Ascending aorta (tissue), 2 donors: ENCODE measurements at places on chromosomes 7 and 10. TPM values are rescaled to one million over a fixed set of nuclear protein-coding genes. Genes with fewer than 3 reads are reported as not detected.

Gene ITPRID1
- total RNA-seq = not detected

Gene IKZF1
- 3.6 TPM for total RNA-seq

GRCh38 chr10:5563321-5563961 is 38.7 kb downstream of the CALML3 start:
- DNase-seq = no peak
- H3K4me1 ChIP-seq = peaks cover 35% of the 10 kb centered on the region
- H3K4me3 ChIP-seq = peak overlapping the region; percentile 25
- no peaks in the 10 kb centered on the region for H3K27me3 ChIP-seq
- H3K36me3 ChIP-seq = no peaks in the 10 kb centered on the region

Gene NUTM2E
- not detected for total RNA-seq

Gene SLC26A3
- 0.11 TPM for total RNA-seq

DNA sequence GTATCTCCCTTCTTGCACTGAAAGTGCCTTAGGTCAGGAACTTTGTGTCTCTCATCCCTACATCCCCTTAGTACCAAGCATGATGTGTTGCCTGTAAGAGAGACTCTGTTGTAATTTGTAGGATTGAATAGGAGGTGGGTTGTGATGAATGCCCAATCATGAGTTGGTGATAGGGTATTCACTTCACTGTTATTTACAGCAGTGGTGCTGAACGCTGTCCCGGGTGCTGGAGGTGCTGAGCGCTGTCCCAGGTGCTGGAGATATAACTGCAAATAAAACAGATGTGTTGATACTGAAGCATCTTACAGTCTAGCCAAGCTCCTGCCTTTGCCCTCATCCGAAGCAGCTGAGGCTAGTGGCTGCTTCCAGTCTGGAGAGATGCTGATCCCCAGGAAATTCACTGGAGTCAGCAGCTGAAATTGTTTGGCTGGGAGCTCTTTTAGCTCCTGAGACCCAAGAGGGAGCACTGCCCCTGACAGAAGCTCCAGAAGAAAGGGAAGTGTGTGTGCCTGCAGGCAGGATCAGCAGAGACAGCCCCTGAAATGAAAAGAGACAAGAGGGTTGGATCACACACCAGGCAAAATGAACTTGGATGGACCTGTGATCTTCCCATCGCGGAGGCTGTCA is 183.4 kb downstream of the SORCS3 start:
- H3K27ac ChIP-seq = no peak overlapping the region
- no peaks in the 10 kb centered on the region for H3K27me3 ChIP-seq
- no peak for DNase-seq
- no peaks in the 10 kb centered on the region for H3K4me1 ChIP-seq
- no peak overlapping the region for H3K4me3 ChIP-seq
- H3K36me3 ChIP-seq = no peaks in the 10 kb centered on the region

DNA sequence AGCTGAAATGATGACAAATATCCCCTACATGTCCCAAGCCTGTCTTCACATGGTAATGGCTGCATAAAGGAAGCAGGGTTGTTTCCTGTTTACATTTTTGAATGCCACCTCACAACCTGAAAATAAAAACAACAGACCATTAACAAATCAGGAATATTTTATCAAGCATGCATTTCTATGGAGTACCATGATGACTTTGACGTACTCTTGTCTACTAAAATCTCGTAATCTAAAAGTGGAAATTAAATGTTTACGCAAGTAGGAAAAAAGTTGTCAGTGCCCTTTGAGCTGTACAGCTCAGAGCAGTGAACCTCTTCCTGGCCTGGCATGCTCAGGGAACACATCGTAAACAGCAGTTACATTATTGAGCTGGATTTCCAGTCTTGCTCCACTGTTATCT is 194.1 kb downstream of the INHBA start:
- no peak for DNase-seq
- no peak overlapping the region for H3K4me3 ChIP-seq
- H3K27ac ChIP-seq = no peak overlapping the region
- no peaks in the 10 kb centered on the region for H3K36me3 ChIP-seq

DNA sequence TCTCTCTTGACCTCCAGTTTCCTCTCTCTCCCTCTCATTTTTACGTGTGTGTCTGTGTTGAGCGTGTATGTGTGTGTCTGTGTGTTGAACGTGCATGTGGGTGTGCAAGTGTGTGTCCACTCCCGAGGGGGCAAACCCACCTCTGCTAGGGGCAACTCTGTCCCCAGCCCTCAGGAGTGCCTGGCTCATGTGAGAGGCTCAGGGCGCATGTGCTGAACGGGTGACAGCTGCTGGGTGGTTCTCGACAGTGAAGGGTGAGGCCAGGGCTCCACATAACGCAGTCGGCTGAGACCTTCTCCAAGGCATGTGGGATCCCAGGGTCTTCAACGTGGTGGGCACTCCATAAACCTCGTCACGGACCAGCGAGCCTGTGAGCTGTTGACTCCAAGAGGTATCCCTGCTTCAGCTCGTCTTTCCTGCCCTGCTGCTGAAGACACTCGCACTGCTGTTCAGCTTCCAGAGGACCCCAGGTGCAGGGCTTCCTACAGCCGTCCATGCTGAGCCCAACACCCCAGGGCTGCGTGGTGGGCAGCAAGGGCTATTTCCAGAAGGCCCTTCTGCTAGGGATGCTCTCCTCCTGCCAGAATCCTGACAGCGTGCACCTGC is 361.6 kb upstream of the SHH start:
- DNase-seq = no peak
- no peaks in the 10 kb centered on the region for H3K4me1 ChIP-seq
- H3K4me3 ChIP-seq = no peak overlapping the region
- no peaks in the 10 kb centered on the region for H3K27me3 ChIP-seq

GRCh38 chr7:7251742-7252141 is 69.4 kb downstream of the C1GALT1 start:
- no peak overlapping the region for H3K27ac ChIP-seq
- no peaks in the 10 kb centered on the region for H3K36me3 ChIP-seq
- H3K27me3 ChIP-seq = no peaks in the 10 kb centered on the region

DNA sequence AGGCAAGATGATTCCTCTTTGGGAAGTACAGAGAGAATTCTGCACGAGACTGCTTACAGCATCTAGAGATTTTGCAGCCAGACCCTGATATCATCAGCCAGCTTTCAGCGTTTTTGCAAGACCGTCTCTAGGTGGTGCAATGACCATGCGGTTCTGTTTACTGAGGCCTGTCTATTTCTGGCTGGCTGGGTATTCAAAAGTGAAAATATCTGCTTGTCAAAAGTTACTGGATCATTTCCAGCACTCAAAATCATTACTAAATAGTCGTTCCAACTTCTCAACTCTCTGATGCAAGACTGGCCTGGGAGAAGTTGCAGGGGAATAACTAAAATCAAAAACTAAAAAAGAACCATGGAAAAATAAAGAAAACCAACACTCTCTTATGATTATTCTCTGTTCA is 240.1 kb downstream of the ELMO1 start:
- H3K36me3 ChIP-seq = peaks cover 4% of the 10 kb centered on the region
- H3K27me3 ChIP-seq = no peaks in the 10 kb centered on the region
- H3K27ac ChIP-seq = peak overlapping the region; percentile 74
- no peak overlapping the region for H3K4me3 ChIP-seq

Gene TMEM225B
- 0.43 TPM for total RNA-seq

Gene TAS2R5
- not detected for total RNA-seq

Gene ARMC10
- total RNA-seq = 66.4 TPM

DNA sequence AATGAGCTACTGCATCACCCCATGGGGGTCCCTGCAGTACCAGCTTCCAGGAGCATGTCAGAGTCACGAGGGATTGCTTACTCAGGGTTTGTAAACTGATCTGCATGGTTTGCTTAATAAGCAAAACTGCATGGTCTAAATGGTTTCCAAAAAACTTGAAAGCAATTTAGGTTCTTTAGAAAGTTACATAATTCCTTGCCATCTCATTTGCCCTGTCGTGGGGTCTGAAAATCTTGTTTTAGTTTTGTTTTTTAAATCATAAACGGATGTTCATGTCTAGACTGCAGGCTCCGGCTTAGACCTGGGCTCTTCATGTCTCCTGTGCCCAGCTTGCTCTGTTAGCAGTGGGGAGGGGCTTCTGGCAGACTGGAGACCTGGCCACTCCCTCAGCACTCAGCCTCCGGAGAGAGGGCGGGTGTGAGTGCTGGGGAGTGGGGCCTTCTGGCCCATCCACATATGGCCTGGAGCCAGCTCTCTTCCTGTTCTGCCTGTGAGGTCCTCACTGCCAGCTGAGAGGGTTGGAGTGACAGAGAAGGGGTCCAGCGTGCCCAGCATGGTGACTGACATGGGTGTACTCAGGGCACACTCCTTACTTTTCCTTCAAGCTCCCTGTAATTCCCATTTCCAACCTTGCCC is 17.5 kb downstream of the PRF1 start:
- H3K4me3 ChIP-seq = no peak overlapping the region
- H3K36me3 ChIP-seq = no peaks in the 10 kb centered on the region
- H3K27ac ChIP-seq = no peak overlapping the region
- no peaks in the 10 kb centered on the region for H3K4me1 ChIP-seq
- no peak for DNase-seq

- no peaks in the 10 kb centered on the region for H3K27me3 ChIP-seq
- H3K4me3 ChIP-seq = no peak overlapping the region
- H3K4me1 ChIP-seq = peaks cover 5% of the 10 kb centered on the region
- no peak for DNase-seq
Measured at GRCh38 chr10:28664369-28664740, 13.0 kb upstream of the BAMBI start.

DNA sequence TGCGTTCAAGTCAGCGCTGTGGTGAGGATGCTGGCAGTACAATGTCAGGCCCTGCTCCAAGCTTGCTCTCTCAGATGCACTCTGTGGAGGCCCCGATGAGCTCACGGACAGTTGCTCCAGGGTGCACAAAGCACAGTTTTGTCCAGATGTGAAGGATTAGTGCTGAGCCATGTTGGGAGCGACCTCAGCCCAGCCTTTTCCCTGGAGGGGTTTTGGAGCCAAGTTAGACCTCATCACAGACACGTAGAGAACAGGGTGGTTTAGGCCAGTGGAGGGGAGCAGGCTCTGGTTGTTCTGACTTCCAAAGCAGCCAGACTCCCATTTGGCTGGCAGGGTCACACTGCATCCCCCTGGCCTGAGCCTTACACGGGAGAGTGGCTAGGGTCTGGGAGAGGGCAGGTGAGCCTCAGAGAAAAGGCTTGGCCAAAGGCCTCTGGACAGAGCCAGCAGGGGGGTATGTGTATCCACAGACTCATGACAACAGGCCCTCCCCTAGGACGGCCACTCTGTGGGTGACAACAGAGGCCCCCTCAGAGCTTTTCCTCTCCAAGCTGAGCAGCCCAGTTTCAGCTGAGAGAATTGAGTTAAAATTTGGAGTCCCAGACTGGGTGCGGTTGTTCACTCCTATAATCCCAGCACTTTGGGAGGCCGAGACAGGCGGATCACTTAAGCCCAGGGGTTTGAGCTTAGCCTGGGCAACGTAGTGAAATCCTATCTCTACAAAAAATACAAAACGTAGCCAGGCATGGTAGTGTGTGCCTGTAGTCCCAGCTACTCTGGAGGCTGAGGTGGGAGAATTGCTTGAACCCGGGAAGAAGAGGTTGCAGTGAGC is 4.7 kb downstream of the PLAC9 start:
- H3K4me3 ChIP-seq = no peak overlapping the region
- no peaks in the 10 kb centered on the region for H3K36me3 ChIP-seq
- DNase-seq = no peak
- peak overlapping the region; percentile 77 for H3K27ac ChIP-seq
- H3K27me3 ChIP-seq = no peaks in the 10 kb centered on the region
- peaks cover 15% of the 10 kb centered on the region for H3K4me1 ChIP-seq

GRCh38 chr10:19872504-19873271 is 56.5 kb downstream of the PLXDC2 start:
- no peak overlapping the region for H3K27ac ChIP-seq
- no peaks in the 10 kb centered on the region for H3K27me3 ChIP-seq
- no peak overlapping the region for H3K4me3 ChIP-seq
- no peaks in the 10 kb centered on the region for H3K36me3 ChIP-seq
- no peak for DNase-seq
- no peaks in the 10 kb centered on the region for H3K4me1 ChIP-seq

Gene PKD2L1
- not detected for total RNA-seq

Gene FLNC
- 117 TPM for total RNA-seq

DNA sequence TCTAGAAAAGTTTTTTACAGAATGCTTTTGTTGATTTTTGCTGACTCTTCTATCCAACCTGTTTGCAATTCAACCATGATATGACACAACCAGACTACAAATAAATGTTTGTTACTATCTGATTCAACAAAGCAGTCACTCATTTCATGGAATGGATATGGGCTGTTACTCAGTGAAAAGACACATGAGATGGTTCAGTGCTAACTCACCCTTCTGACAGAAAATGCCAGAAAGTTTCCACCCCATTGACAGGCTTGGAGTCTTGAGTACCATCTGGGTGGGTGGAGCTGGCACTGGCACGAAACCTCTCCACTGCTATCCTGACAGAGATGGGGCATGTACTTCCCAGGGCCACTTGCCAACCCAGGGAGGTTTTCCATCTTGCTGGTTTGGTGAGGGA is 39.5 kb downstream of the RBM28 start:
- H3K27me3 ChIP-seq = no peaks in the 10 kb centered on the region
- no peak overlapping the region for H3K27ac ChIP-seq
- H3K4me1 ChIP-seq = no peaks in the 10 kb centered on the region
- no peak for DNase-seq

DNA sequence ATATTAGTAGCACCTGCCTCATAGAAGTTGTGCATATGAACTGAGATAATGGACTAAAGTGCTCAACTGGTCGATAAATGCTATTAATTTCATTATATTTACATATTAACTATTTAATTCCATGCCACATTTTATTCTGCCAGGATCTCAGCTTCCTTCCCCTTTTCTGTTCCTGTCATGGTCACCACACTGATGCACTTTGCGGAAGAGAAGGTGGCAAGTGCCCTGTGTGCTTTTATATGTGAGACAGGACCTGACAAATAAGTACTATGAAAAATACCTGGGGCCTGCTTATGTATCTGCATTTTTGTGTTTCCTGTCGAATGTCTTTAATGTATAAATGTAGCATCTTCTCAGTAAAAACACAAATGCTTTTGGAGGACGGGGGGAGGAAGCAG is 12.2 kb downstream of the ATP6V0E2 start:
- H3K4me1 ChIP-seq = peaks cover 6% of the 10 kb centered on the region
- no peak for DNase-seq
- no peaks in the 10 kb centered on the region for H3K36me3 ChIP-seq
- no peaks in the 10 kb centered on the region for H3K27me3 ChIP-seq
- no peak overlapping the region for H3K27ac ChIP-seq

DNA sequence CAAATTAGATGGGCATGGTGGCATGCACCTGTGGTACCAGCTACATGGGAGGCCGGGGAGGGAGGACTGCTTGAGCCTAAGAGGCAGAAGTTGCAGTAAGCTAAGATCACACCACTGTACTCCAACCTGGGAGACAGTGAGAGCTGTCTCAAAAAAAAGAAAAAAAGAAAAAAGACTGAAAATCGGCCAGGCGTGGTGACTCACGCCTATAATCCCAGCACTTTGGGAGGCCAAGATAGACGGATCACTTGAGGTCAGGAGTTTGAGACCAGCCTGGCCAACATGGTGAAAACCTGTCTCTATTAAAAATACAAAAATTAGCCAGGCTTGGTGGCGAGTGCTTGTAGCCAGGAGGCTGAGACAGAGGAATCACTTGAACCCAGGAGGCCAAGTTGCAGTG is 11.9 kb downstream of the RNF216 start:
- no peaks in the 10 kb centered on the region for H3K27me3 ChIP-seq
- DNase-seq = no peak
- H3K4me1 ChIP-seq = peaks cover 4% of the 10 kb centered on the region
- H3K4me3 ChIP-seq = no peak overlapping the region
- H3K27ac ChIP-seq = no peak overlapping the region

Gene CTNNA3
- total RNA-seq = under 0.01 TPM

Gene C10orf67
- not detected for total RNA-seq

Gene GNAT3
- total RNA-seq = not detected
